ENCODE measurements at places on chromosomes 5 and 9.

- no peaks in the 10 kb centered on the region for H3K27me3 ChIP-seq
- no peak for DNase-seq
- no peak overlapping the region for H3K27ac ChIP-seq
- H3K36me3 ChIP-seq: no peaks in the 10 kb centered on the region
- no peaks in the 10 kb centered on the region for H3K4me1 ChIP-seq
Observed at GRCh38 chr9:80964374-80964773, 725.0 kb downstream of the TLE1 start.

- no peak overlapping the region for H3K27ac ChIP-seq
- peak overlapping the region; percentile 75 for H3K4me3 ChIP-seq
- no peaks in the 10 kb centered on the region for H3K36me3 ChIP-seq
- peak; percentile 14 for DNase-seq
Observed at GRCh38 chr5:50967563-50968355, 301.3 kb downstream of the PARP8 start.

DNA sequence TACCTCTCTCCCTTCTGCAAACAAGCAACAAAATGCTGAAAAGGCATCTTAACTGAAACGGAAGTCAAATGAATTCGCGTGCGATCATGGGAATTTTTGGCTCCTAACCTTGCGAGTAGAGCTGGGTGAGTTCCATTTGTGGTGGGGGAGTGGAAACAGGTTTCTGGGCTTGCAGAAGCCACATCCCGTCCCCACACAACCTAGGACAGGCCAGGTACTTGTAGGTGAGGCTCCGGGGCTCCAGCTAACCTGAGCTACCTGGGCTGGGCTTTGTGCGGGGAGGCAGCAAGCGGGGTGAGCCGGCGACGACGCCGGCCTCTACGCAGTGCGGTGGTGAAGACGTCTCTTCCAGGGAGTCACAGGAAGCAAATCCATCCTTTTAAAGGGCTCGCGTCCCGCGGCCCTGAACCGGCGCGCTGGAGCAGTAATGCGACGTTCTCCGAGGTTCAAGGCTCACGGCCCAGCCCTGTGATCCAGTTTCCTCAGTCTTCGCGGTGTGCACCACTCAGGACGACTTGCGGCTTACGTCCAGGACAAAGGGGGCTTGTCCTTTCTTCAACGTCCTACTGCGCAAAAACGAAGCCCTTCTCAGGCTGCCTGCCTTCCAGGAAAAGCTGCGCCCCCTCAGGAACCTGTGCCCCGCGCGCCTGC lies 567 bp upstream of the SPIN1 start:
- peak overlapping the region; percentile 95 for H3K4me3 ChIP-seq
- peak overlapping the region; percentile 84 for H3K27ac ChIP-seq
- peaks cover 33% of the 10 kb centered on the region for H3K4me1 ChIP-seq
- peaks cover 5% of the 10 kb centered on the region for H3K36me3 ChIP-seq
- DNase-seq: peak; percentile 32

DNA sequence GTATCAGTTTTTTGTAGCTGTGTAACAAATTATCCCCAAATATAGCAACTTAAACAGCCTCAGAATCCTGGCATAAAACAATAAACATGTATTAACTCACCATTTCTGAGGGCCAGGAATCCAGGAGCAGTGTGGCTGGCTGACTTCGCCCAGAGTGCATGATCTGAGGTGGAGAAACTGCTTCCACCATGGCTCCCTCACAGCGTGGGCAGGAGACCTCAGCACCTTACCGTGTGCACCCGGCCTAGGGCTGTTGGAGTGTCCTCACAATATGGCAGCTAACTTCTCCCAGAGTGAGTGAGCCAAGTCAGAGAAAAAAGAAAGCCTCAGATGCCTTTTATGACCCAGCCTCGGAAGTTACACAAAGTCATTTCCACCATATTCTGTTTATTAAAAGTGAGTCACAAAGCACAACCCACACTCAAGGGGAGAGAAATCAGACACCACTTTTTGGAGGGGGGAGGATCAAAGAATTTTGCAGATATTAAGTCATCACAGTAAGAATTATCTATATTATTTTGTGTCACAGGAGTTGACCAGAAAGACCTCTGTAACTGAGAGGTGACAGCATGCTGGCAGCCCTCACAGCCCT lies 59.6 kb downstream of the TSTD2 start:
- no peaks in the 10 kb centered on the region for H3K36me3 ChIP-seq
- H3K27ac ChIP-seq: no peak overlapping the region
- DNase-seq: no peak
- no peak overlapping the region for H3K4me3 ChIP-seq
- H3K27me3 ChIP-seq: peaks cover 1% of the 10 kb centered on the region

- H3K36me3 ChIP-seq: no peaks in the 10 kb centered on the region
- H3K4me3 ChIP-seq: no peak overlapping the region
- peaks cover 10% of the 10 kb centered on the region for H3K27me3 ChIP-seq
- no peak for DNase-seq
Observed at GRCh38 chr5:116375926-116376325, 198.7 kb downstream of the SEMA6A start.

DNA sequence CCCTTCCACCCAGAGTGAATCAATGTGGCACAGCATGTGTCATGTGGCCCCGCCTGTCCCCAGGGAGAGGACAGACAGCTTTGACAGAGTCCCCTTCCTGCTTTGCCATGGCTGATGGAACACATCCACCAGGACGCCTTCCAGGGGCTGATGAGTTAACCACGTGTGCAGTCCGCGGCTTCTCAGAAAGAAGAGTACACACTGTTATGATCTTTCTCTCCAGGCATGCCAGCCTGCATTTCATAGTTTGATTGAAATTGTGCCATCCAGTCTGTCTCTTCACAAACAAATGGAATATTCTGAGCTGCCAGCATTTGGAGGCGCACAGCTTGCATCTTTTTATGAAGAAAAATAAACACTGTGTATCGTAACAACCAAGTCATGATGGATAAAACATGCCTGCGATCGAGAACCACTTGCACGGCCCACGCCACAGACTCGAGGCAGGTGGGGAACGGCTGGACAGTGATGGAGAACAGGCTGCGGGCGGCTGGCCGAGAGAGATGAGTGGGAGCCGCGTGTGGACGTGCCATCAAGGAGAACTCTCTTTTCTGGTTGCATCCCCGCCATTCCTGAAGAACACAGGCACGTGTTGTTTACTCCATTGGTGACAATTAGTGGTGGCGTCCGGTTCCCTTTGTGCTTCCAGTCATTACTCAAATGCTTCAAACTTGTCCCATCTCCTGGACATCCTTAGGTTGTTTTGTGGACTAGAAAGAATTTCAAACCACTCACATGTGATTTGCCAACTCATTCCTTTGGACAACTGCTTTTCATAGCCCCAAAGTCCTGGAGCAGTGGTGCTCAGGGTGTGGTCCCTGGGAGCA lies 220.2 kb downstream of the AGTPBP1 start:
- H3K36me3 ChIP-seq: no peaks in the 10 kb centered on the region
- no peak overlapping the region for H3K27ac ChIP-seq
- peaks cover 18% of the 10 kb centered on the region for H3K27me3 ChIP-seq
- no peak for DNase-seq

DNA sequence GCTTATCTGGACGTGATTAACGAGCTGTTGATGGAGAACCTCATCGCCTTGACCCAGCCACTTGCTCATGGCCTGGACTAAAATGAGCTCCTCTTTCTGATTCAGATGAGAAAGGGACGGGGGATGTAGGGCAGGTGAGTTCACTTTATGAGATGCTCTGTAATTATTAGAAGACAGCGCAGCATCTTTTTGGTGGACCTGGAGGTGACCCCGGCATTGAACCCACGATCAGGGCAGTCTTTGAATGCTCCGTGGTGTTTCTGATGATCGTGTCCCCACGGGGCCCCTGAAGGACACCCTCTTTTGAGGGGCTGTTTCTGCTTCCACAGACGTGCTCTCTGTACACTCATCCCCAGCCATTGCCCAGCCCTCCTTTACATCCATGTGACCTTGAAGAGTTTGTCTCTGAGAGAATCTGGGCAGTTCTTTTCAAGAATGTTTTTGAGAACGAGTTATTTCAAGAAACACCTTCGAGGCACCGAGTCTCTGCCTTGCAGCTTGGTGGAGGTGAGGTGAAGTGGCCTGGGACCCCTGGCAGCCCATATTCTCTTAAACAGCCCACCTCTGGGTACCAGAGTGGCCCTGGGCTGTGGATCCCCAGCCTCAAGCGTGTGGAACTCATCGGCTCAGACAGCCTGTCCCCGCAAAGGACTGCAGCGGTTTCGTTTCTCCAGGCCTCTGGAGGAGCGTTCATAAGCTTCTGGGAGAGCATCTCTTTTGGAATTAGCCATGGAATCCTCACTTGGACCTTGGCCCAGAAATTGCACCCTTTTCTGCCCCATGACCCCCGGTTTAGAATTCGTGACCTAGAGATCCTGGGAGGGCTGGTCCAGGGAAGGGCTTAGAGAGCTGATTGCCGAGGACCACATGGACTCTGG lies 50.3 kb downstream of the COL5A1 start:
- H3K4me1 ChIP-seq: peaks cover 3% of the 10 kb centered on the region
- H3K27ac ChIP-seq: no peak overlapping the region
- H3K27me3 ChIP-seq: peaks cover 1% of the 10 kb centered on the region
- H3K36me3 ChIP-seq: no peaks in the 10 kb centered on the region
- no peak overlapping the region for H3K4me3 ChIP-seq

DNA sequence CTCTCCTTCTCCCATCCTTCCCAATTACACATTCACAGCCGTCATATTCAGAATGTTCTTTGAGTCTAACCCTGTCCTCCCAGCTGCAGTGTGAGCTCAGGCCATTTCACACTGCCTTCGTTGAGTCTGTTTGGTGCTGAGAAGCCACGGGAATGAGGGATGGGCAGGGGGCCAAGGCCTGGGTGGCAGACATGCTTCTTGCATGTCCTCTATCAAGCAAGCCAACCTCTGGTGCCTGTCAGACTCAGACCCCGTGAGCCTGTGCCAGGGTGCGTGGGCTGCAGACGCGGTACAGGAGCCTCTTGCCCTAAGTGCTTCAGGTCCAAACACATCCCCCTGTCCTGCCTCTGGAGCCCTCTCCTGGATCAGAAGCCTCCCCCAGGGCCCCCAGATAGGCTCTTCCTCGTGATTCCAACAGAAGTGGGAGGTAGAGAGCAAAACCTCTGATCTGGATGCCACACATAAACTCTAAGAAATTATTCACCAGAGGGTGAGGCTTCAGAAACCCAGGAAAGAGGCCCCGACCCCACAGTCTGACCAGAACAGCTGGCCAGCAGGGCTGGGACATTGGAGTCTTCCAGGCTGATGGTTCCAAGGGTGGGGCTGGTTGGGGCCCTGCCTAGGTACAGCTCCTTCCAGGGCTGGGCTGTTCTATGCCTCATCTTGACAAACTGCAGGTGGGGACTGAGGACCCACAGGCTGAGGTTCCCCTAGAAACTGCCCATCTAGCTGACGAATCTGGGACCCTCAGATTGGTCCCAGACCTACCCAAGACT lies 46.7 kb upstream of the CDKN2AIPNL start:
- H3K27ac ChIP-seq: no peak overlapping the region
- no peaks in the 10 kb centered on the region for H3K4me1 ChIP-seq

DNA sequence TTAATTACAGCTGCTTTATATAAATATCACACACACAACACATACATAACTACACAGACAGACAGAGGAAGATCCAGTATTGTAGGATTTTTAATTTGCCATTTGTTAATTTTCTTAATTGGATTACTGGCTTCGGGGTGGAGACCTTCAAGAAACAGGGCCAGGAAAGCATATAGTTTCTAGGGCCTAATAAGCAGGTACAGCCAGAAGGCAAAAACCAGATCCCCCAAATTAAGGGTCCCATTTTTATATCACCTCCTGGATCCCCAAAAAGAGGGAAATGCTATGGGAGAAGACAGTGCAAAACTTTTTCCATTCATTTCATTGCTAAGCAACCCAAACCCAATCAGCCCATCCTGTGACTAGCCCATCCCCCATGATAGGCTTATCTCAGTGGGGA lies 373.3 kb upstream of the FAM174A start:
- H3K4me3 ChIP-seq: no peak overlapping the region
- no peaks in the 10 kb centered on the region for H3K4me1 ChIP-seq
- H3K27ac ChIP-seq: no peak overlapping the region
- peak; percentile 15 for DNase-seq
- peaks cover 1% of the 10 kb centered on the region for H3K27me3 ChIP-seq

- no peak overlapping the region for H3K4me3 ChIP-seq
- H3K4me1 ChIP-seq: no peaks in the 10 kb centered on the region
- no peaks in the 10 kb centered on the region for H3K27me3 ChIP-seq
Observed at GRCh38 chr5:11069041-11069440, 308.0 kb upstream of the DAP start.

DNA sequence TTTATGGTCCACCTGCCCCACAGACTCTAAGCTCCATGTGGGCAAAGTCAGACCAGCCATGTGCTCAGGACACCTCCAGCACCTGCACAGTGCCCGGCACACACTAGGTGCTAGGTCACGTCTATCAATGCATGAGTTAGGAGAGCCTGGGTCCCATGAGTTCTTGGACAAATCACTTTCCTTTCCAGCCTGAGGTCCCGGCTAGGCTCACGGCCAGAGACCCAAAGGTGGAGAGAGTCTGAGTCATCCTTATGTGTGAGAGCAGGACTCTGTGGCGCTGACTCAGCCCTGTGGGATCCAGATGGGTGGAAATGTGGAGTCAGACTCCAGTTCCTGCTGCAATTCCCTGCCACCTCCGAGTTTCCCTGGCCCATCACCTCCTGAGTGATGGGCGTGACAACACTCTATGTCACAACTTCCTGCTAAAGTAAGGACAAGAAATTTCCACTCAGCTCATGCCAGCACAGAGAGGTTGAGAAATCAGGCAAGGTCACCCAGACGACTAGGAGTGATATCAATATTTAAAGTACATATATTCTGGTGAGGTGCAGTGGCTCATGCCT lies 2.5 kb upstream of the ST6GALNAC4 start:
- no peaks in the 10 kb centered on the region for H3K27me3 ChIP-seq
- no peak for DNase-seq
- H3K27ac ChIP-seq: no peak overlapping the region
- peaks cover 22% of the 10 kb centered on the region for H3K4me1 ChIP-seq
- peak overlapping the region; percentile 38 for H3K4me3 ChIP-seq
- H3K36me3 ChIP-seq: no peaks in the 10 kb centered on the region

- peaks cover 16% of the 10 kb centered on the region for H3K36me3 ChIP-seq
- peak; percentile 62 for DNase-seq
- H3K4me1 ChIP-seq: peaks cover 67% of the 10 kb centered on the region
- peak overlapping the region; percentile 92 for H3K4me3 ChIP-seq
Observed at GRCh38 chr5:10760096-10760920, 726 bp downstream of the DAP start.

DNA sequence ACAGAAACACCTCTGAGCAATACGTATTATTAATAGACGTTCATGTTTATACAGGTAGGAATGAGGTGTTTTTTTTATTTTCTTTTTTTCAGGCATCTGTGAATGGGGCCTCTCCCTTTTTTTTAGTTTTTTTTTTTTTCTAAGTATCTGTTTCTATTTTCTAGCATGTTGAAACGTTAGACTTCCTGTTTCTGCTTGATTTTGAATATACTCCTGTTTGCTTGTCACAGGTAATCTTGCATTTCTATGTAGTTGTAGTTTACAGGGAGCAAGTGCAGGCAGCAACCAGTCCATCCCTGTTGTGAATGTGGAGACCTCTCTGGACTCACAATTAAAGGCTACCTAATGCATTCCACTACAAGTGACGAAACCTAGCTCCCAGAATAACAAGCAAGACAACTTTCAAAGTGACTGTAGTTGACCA lies 22.8 kb upstream of the TNFAIP8 start:
- no peak overlapping the region for H3K27ac ChIP-seq
- H3K4me1 ChIP-seq: peaks cover 4% of the 10 kb centered on the region
- DNase-seq: no peak
- H3K27me3 ChIP-seq: peaks cover 2% of the 10 kb centered on the region
- H3K36me3 ChIP-seq: no peaks in the 10 kb centered on the region
